Heart left ventricle (tissue), 16 donors: ENCODE measurements at places on chromosomes 11 and 22.

DNA sequence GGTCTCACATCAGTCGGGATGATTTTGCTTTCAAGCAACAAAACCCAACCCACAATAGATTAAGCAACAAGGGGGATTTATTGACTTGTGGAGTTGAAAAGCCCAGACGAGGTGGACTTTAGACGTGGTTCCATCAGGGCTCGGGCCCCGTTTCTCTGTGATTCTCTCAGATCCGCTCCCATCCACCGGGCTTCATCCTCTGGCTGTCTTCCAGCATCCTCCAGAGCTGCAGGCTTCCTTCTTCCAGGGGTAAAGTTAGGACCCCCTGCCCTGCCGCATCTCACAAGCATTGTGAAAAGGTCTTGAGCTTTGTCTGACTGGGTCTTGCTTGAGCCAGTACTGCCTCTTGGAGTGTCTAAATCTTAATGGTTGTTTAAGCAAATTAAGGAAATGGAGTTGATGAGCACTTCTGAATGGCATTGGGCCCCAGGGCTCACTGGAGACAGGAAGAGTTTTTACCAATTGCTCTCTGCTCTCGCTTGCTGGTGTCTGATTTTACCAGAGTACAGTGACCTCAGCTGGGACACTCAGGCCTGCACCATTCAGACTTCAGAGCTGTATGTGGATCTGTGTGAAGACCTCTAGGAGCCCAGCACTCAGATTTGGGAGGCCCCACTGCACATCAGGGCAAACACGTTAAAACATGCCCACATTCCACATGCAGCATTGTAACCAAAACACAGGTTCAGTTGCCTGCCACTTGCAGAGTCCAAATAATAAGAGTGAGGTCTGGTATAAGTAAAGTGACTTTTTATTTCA lies 13.5 kb upstream of the FTH1 start:
- no peak for DNase-seq

DNA sequence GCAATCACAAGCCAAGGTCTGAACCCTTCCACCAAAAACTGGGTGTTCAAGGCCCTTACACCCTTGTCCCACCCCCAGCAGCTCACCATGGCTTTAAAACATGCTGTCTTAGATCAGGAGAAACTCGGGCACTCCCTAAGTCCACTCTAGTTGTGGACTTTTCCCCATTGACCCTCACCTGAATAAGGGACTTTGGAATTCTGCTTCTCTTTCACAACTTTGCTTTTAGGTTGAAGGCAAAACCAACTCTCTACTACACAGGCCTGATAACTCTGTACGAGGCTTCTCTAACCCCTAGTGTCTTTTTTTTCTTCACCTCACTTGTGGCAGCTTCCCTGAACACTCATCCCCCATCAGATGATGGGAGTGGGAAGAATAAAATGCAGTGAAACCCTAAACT lies 15.0 kb downstream of the HTR3A start:
- DNase-seq = no peak

GRCh38 chr11:47606731-47607130 lies 12.5 kb upstream of the C1QTNF4 start:
- DNase-seq = peak; percentile 41

- DNase-seq = no peak
These were observed 67.9 kb upstream of the PITPNB start for GRCh38 chr22:27986937-27987336.

DNA sequence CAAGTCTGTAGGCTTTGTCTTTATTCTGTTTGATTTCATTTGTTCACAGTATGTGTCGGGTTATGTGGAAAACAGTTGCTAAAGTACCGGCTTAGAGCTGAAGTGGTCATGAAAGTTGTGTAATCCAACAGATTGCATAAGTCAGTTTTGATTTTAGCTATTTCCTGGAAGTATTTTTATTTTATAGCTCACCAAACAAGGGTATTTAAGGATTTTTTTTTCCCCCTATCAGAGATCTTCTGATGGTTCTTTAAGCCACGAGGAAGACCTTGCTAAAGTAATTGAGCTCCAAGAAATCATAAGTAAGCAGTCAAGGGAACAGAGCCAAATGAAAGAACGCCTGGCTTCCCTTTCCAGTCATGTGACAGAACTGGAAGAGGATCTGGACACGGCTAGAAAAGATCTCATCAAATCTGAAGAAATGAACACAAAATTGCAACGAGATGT lies 55.9 kb downstream of the PPFIA1 start:
- peak; percentile 39 for DNase-seq

DNA sequence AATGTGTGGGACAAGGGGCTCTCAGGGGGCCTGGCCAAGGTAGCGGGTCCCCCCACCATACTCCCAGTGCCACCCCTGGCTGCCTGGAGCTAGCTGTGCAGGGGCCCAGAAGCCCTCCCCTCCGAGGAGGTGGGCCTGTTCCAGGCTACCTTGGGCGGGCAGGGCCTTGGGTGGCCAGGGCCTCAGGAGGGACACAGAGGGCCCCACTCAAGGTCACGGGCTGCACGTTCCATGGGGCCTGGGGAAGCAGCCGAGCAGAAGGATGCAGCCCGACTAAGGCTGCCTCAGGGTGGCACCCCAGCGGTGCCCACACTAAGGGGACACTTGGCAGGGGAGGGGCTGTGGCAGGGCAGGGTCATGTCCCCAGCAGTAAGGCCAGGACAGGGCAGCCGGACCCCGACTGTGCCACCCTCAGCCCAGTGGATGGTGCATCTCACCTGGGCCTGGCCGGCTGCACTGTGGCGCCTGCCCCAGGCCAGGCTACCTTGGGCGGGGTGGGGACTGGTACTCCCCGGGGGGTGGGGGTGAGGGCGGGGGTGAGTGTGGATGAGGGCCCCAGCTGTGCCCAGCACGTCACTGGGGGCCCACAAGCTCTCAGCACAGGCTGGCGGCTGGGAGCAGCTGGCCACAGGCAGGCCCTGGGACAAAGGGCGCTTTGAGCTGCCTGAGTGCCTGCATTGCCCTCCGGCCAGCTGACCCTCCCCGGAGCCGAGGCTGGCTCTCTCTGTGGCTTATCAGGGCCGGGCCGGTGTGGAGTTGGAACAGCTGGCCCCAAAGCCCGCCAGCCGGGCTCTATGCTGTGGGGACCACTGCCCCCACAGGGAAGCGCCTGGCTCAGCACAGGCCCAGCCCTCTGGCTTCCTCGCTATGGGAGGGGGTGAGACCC lies 117.1 kb downstream of the KCNQ1 start:
- DNase-seq = peak; percentile 25

DNA sequence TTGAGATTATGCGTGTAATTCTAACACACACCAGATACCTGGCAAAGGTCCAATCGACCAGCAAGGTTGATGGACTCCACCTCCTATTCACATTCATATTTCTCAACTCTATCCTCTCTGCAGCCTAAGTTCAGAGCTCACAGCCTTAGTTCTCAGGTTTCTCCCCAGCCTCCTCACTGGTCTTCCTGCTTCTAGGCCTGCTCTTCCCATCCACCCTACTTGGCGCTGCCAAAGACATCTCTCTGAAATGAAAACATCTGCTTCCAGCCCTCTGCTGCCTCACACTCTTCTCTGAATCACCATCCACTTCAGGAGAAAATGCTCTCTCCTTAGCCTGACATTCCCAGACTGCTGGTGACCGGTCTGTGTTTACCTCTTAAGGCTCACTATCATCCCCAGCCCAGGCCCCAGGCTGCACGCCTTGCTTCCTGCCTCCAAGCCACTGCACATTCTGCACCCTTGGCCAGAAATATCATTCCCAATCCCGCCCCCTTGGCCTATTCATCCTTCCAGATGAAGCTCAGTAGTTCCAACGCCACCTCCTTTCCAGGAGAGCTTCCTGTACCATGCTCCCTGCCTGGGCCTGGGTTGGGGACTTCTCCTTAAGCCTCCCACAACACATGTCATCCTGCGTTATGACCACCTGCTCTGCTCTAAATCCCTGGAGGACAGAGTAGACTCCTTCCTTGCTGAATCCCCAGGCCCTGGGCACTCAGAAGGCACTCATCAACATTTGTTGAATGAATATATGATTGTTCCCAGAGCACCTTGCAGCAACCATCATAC lies 3.5 kb downstream of the ARRB1 start:
- DNase-seq = no peak

DNA sequence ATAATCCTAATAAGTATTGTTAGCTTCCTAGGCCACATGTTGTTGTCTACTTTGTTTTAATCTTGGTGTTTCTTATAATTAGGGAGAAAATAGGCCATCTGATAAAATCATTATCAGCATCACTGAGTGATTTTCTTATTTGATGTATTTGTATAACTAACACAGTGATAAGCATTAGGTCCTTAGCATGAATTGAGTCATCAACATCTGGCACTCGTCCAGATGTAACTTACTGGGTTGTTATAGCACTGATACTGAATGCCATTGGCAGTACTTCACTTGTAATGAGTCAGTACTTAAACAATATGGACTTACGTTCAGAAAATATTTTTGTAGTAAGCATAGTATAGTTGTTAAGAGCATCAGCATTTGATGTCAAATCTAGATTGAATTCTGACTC lies 16.2 kb downstream of the API5 start:
- no peak for DNase-seq

DNA sequence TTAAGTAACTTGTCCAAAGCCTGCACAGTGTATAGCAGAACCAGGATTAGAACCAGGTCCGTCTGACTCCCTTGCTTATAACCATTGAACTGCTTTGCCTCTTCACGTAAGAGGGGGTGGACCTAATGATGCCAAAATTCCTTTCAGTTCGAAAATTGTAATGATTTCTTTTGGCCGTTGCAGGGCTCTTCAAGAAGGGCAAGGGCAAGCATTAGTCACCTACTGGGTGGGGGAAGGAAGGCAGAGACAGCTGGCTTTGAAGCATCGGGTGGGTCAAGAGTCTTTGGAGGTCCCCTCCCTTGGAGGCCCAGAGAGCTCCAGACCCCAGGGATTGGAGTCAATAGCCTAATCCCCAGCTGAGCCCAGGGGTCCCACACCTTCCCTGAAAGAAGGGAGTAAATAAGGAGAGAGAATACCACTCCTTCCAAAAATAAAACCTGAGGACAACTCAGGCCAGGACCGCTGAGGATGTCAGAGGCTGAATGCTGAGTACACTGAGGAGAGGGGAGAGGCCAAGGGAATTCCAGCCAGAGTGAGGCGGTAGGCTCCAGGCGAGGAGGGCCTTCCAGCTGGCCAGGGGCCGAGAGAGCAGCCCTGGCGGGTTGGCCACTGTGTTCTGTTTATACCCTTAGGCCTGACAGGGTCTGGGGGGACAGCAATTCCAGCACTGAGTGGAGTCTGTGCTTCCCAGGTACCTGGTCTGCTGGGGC lies 14.1 kb downstream of the CREB3L1 start:
- no peak for DNase-seq

GRCh38 chr22:44932493-44932892 lies 77.3 kb downstream of the PHF21B start:
- DNase-seq = no peak

- no peak for DNase-seq
These were observed 27.3 kb downstream of the CECR2 start for GRCh38 chr22:17396516-17396915.
